ENCODE measurements at places on chromosomes 12 and 14. TPM values are rescaled to one million over a fixed set of nuclear protein-coding genes. Genes with fewer than 3 reads are reported as not detected.

- no peaks in the 10 kb centered on the region for H3K4me1 ChIP-seq
- no peak for DNase-seq
- no peaks in the 10 kb centered on the region for H3K27me3 ChIP-seq
- H3K4me3 ChIP-seq: no peak overlapping the region
These were observed 151.3 kb downstream of the DICER1 start for GRCh38 chr14:95006051-95006450.

DNA sequence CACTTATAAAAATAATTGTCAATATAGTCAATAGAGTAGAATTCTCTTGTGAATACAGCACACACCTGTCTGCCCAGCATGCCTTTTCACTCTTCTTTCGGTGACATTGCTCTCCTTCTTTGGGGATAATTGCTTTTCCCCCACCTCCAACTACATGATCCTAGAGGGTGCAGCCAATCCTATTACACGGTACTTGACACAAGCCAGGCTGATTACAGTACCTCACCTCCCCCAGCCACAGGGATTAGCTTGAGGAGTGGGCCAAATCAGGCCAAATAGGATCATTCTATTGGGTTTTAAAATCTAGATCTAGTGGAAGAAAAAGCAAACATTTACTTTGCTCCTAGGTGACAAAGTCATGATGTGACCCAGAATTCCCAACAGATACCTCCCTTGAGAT lies 16.8 kb upstream of the NFYB start:
- no peak overlapping the region for H3K4me3 ChIP-seq
- H3K4me1 ChIP-seq: no peaks in the 10 kb centered on the region
- no peak overlapping the region for H3K27ac ChIP-seq
- H3K27me3 ChIP-seq: no peaks in the 10 kb centered on the region
- no peak for DNase-seq

DNA sequence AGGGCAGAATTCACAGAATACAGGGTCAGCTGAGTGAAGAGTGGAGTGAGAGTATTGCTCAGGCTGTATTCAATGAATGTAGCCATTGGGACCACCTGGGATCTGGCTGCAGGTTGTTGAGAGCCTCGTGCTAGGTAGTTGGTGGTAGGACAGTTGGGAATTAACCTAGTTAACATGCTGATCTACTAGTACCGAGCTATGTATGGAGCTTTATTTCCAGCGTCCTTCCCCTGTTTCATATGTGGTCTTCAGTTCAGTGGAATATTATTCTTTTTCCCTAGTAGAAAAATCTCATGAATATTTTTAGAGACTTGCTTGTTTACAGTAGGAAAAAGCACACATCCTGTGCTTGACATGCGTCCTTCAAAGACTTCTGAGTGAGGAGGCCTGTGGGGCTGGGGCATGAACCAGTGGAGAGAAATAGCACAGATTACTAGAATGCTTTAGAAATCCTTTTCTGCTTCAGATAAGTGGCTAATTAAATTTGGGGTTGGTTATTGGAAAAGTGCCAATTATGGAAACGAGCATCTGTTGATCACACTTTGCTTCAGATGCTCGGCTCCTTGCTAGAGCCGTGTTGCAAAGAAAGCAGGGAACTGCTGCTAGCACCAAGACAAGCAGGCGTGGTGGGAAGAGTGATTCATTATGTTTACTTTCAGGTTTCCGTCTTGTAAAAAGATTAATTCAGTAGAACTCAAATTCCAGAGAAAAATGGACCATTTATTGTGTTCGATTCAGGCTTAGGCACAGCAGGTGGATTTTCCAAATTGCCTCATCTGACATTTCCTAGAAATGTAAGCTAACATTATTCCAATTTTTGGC lies 53.6 kb downstream of the ARF6 start:
- no peak overlapping the region for H3K4me3 ChIP-seq
- peak overlapping the region; percentile 75 for H3K27ac ChIP-seq
- peaks cover 24% of the 10 kb centered on the region for H3K4me1 ChIP-seq
- DNase-seq: no peak

DNA sequence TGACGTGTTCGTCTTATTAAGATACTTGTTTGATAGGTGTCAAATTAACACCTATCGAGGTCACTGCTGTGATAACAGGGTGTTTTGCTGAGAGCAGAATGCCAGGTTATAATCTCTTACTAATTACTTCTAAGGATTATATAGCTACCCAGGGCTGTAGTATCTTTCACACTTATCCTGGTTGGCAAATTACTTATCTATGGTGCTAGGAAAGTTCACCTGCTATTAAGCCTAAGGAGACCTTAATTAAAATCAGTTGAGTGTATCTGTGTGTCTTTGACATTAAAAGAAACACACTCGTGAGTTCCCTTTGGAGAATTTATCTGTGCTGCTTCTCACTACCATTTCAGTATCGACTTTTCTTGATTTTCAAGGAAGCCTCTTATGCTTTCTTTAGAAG lies 301.6 kb upstream of the SLC16A7 start:
- no peak for DNase-seq
- H3K4me3 ChIP-seq: no peak overlapping the region
- no peaks in the 10 kb centered on the region for H3K36me3 ChIP-seq

DNA sequence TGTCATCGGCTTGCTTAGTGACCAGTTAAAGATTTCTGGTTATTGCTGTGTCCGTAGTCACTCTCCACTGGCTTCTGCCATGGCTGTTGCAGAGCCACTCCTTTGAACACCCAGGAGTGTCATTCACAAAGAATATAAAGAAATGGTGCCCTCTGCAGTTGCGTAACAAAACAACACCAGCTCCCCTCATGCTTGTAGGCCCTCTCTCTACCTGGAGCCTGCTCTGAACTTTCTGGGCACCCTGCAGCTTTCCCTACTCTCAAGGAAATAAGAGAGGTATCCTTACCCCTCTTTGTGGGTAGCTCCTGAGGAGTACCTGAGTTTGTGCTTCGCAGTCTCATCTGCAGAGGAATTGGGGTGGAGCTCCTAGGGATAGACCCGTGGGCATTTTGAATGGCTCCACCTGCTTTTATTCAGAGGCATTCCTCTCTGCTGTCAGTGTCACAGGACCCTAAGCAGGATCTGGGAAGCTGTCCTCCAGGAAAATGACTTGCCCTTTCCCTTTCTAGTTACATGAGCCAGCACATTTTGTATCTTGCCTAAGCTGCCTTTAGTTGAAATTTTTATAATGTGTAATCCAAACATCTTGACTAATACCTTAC lies 97.2 kb upstream of the TMEM260 start:
- no peak for DNase-seq
- H3K4me1 ChIP-seq: no peaks in the 10 kb centered on the region
- no peak overlapping the region for H3K27ac ChIP-seq
- H3K36me3 ChIP-seq: no peaks in the 10 kb centered on the region

DNA sequence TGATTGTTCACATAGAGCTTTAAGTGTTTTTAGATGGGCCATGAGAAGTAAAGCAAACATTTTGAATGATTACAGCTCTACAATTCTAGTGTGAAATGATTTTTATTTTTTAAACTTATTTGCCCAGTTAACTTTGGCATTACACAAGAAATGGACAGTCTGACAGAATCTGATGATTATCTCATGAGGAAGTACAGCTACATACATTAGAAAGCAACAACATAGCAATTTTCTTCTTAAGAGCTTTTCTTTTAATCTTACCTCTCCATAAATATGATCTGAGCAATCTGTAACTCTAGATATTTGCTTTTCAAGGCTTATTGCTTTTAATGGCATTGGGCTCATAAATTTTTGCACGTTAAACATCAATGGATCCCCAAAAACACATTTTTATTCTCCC lies 26.5 kb upstream of the PPP1R12A start:
- H3K27me3 ChIP-seq: no peaks in the 10 kb centered on the region
- DNase-seq: no peak
- no peak overlapping the region for H3K27ac ChIP-seq
- no peaks in the 10 kb centered on the region for H3K36me3 ChIP-seq

- no peak overlapping the region for H3K27ac ChIP-seq
- H3K4me1 ChIP-seq: peaks cover 19% of the 10 kb centered on the region
- DNase-seq: no peak
- H3K4me3 ChIP-seq: no peak overlapping the region
These were observed 1.8 kb downstream of the ALX1 start for GRCh38 chr12:85281636-85282312.

- H3K4me3 ChIP-seq: peak within 1 kb of the TSS; percentile 96
- H3K27me3 ChIP-seq: no peaks in the 10 kb centered on the region
- H3K36me3 ChIP-seq: peaks cover 3% of the 10 kb centered on the region
- H3K27ac ChIP-seq: peak within 1 kb of the TSS; percentile 94
These were observed at the start of gene ATN1 for GRCh38 chr12:6927379-6928021. Gene ATN1, plus strand, starts transcription at chr12:6927959. Its CDS starts 6,043 bp downstream, at chr12:6934002.

- no peaks in the 10 kb centered on the region for H3K27me3 ChIP-seq
- H3K4me1 ChIP-seq: peaks cover 36% of the 10 kb centered on the region
- peaks cover 18% of the 10 kb centered on the region for H3K36me3 ChIP-seq
These were observed 1.9 kb downstream of the THTPA start for GRCh38 chr14:23557946-23558345.

DNA sequence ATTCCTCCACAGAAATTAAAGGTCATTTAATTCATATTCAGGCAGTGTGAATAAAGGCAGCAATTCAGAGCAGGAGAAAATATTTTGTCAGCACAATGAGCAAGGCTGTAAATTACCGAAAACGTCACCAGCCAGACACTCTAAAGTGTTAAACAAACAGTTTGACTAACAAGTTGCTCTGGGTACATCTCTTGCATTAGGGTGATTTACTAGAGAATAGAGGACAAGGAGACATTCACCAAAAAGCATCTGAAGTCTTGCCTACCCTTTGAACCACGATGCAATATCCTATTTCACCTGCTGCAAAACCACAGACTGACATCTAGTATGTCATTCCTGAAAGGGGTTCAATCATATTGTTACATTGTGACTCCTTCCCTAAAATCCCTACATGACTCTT lies 27.1 kb upstream of the GPHB5 start:
- H3K4me3 ChIP-seq: no peak overlapping the region
- H3K27ac ChIP-seq: no peak overlapping the region
- no peak for DNase-seq
- no peaks in the 10 kb centered on the region for H3K36me3 ChIP-seq
- no peaks in the 10 kb centered on the region for H3K27me3 ChIP-seq

- no peak for DNase-seq
- no peaks in the 10 kb centered on the region for H3K27me3 ChIP-seq
- no peak overlapping the region for H3K4me3 ChIP-seq
- peaks cover 71% of the 10 kb centered on the region for H3K36me3 ChIP-seq
These were observed 21.2 kb downstream of the RAB35 start for GRCh38 chr12:120095331-120095730.

GRCh38 chr12:22687361-22688076 lies 62.5 kb downstream of the ETNK1 start:
- DNase-seq: no peak
- no peak overlapping the region for H3K27ac ChIP-seq
- peaks cover 12% of the 10 kb centered on the region for H3K4me1 ChIP-seq
- H3K4me3 ChIP-seq: no peak overlapping the region
- no peaks in the 10 kb centered on the region for H3K36me3 ChIP-seq

DNA sequence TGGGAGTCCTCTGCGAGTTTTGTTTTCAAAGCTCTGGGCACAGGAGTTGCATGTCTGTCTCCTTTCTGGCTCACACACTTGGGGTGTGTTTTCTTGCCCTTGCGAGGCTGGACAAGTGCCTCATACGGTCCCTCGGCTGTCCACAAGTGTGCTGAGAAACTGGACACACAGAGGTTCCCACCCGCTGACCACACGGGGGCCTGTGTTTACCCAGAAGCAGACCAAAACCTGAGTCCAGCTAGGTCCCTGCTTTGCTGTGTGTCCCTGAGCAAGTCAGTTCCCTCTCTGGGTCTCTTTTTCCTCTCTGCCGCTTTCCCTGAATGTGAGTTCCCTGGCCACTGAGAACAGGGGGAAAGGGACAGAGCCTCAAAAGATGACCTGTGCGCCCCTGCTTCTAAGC lies 678 bp upstream of the OAS2 start:
- H3K4me1 ChIP-seq: peaks cover 9% of the 10 kb centered on the region
- H3K4me3 ChIP-seq: peak overlapping the region; percentile 65
- no peaks in the 10 kb centered on the region for H3K27me3 ChIP-seq
- H3K36me3 ChIP-seq: no peaks in the 10 kb centered on the region

DNA sequence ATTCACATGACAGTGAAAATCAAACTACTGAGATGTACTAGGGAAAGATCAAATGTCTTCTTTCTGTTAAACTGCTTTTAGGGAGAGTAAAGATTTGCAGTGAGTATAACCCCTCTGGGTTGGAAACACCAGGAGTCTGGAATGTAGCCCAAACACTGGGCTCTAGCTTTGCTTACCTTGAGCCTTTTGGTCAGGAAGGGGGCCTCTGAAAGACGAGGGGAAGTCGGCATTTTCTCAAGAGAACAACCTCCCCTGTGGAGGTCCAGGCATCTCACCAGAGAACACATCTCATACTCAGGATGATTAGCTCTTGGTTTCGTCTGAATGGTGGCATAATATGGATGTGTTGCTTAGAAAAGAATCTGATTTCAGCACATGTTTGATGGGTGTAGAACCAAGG lies 169.0 kb downstream of the ZFP36L1 start:
- H3K4me1 ChIP-seq: peaks cover 20% of the 10 kb centered on the region
- H3K36me3 ChIP-seq: no peaks in the 10 kb centered on the region
- DNase-seq: no peak
- H3K27me3 ChIP-seq: no peaks in the 10 kb centered on the region

GRCh38 chr12:4307593-4308333 lies 13.2 kb upstream of the TIGAR start:
- H3K4me3 ChIP-seq: no peak overlapping the region
- no peaks in the 10 kb centered on the region for H3K4me1 ChIP-seq
- H3K36me3 ChIP-seq: no peaks in the 10 kb centered on the region
- H3K27me3 ChIP-seq: no peaks in the 10 kb centered on the region

- no peak overlapping the region for H3K4me3 ChIP-seq
- no peaks in the 10 kb centered on the region for H3K4me1 ChIP-seq
These were observed 208.3 kb downstream of the EXOC5 start for GRCh38 chr14:57060276-57060955.

- H3K4me1 ChIP-seq: no peaks in the 10 kb centered on the region
- DNase-seq: no peak
- no peaks in the 10 kb centered on the region for H3K27me3 ChIP-seq
These were observed 990.2 kb downstream of the GALC start for GRCh38 chr14:87002776-87003175.

DNA sequence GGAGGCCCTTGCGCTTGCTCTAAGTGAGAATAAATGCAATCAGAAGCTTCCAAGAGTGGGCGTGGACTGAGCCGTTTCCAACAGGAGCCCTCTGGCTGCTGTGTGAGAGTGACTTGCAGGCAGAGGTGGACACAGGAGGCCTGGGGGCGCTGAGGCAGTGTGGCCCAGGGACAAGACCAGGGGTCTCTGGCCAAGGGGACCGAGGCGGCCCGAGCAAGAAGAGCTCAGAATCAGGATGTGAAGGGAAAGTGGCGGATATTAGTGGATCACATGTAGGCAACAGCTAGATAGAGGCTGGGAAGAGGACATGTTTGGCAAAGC lies 8.6 kb downstream of the RIMBP2 start:
- no peak for DNase-seq
- H3K27me3 ChIP-seq: no peaks in the 10 kb centered on the region
- no peaks in the 10 kb centered on the region for H3K4me1 ChIP-seq
- H3K36me3 ChIP-seq: no peaks in the 10 kb centered on the region

GDF3 gene
- total RNA-seq: not detected

CLEC4C gene
- total RNA-seq: not detected

KERA gene
- total RNA-seq: not detected

JAG2 gene
- 43.4 TPM for total RNA-seq

SMCO2 gene
- not detected for total RNA-seq

CLEC1B gene
- 1.4 TPM for total RNA-seq

PGF gene
- 3.7 TPM for total RNA-seq

BCL11B gene
- 1.1 TPM for total RNA-seq

GPR68 gene
- total RNA-seq: 2.4 TPM

CHGA gene
- not detected for total RNA-seq

LYZ gene
- 703 TPM for total RNA-seq

EPS8 gene
- 68.0 TPM for total RNA-seq

TAS2R8 gene
- not detected for total RNA-seq

Data from upper lobe of left lung (tissue), 6 donors.